ENCODE measurements at places on chromosomes 16 and 17. TPM values are rescaled to one million over a fixed set of nuclear protein-coding genes. Genes with fewer than 3 reads are reported as not detected.

Gene YBX2
- total RNA-seq = 0.26 TPM

Gene VAT1
- total RNA-seq = 101 TPM

Gene BCAR1
- 32.5 TPM for total RNA-seq

Gene KRT40
- total RNA-seq = not detected

Gene CCL17
- total RNA-seq = not detected

Gene FOXJ1
- total RNA-seq = not detected

Gene HOXB7
- total RNA-seq = not detected

Gene DNAH9
- total RNA-seq = under 0.01 TPM

Gene RRAD
- total RNA-seq = 130 TPM

Gene CAMTA2
- 4.7 TPM for total RNA-seq

Gene KIF19
- not detected for total RNA-seq

Gene TP53TG3C
- not detected for total RNA-seq

Gene CASKIN1
- under 0.01 TPM for total RNA-seq

Gene STUB1
- total RNA-seq = 204 TPM

Gene PRAC2
- total RNA-seq = not detected

Gene IRF8
- not detected for total RNA-seq

Gene TNFRSF13B
- not detected for total RNA-seq

Gene SLC12A3
- total RNA-seq = not detected

Gene KRTAP9-2
- total RNA-seq = not detected

Gene RPL13
- total RNA-seq = 4,913 TPM

Gene GLIS2
- total RNA-seq = 0.77 TPM

Gene CA7
- total RNA-seq = not detected

Gene GAS2L2
- total RNA-seq = under 0.01 TPM

Gene SOX8
- total RNA-seq = under 0.01 TPM

Gene SOCS3
- 13.7 TPM for total RNA-seq

Gene HAS3
- 4.7 TPM for total RNA-seq

Gene UBALD2
- 3.4 TPM for total RNA-seq

Gene PPY
- total RNA-seq = not detected

Gene SP2
- total RNA-seq = 1.7 TPM

Gene AOC2
- total RNA-seq = 0.79 TPM

Gene ACD
- total RNA-seq = 8.4 TPM

Gene SOST
- total RNA-seq = not detected

Gene ST3GAL2
- total RNA-seq = 2.6 TPM

Gene EEF2KMT
- total RNA-seq = 12.3 TPM

Gene CDRT15L2
- total RNA-seq = not detected

Gene AGRP
- total RNA-seq = not detected

Gene CAPNS2
- total RNA-seq = 29.2 TPM

Gene PIK3R5
- not detected for total RNA-seq

Gene CRHR1
- total RNA-seq = not detected
